Breast epithelium (tissue), 4 donors: ENCODE measurements at places on chromosomes 1 and 21.

- DNase-seq: peak; percentile 47
- H3K27me3 ChIP-seq: no peaks in the 10 kb centered on the region
- peak within 1 kb of the TSS; percentile 83 for H3K27ac ChIP-seq
- no peaks in the 10 kb centered on the region for H3K36me3 ChIP-seq
Observed at GRCh38 chr1:236064674-236065508, at the start of gene NID1. Gene NID1, minus strand, starts transcription at chr1:236065090. Its CDS starts 11 bp downstream, at chr1:236065079.

- H3K4me1 ChIP-seq: no peaks in the 10 kb centered on the region
- no peak overlapping the region for H3K27ac ChIP-seq
- DNase-seq: no peak
- H3K4me3 ChIP-seq: no peak overlapping the region
Observed at GRCh38 chr1:23930270-23930669, 17.1 kb upstream of the CNR2 start.

- no peaks in the 10 kb centered on the region for H3K4me1 ChIP-seq
- DNase-seq: no peak
- H3K27ac ChIP-seq: no peak overlapping the region
- no peaks in the 10 kb centered on the region for H3K27me3 ChIP-seq
- no peak overlapping the region for H3K4me3 ChIP-seq
Observed at GRCh38 chr21:45837936-45838335, 143.6 kb upstream of the COL6A1 start.

GRCh38 chr1:32142446-32143301 lies 34.8 kb downstream of the KPNA6 start:
- H3K27me3 ChIP-seq: no peaks in the 10 kb centered on the region
- H3K36me3 ChIP-seq: no peaks in the 10 kb centered on the region
- peak; percentile 64 for DNase-seq
- peak overlapping the region; percentile 80 for H3K27ac ChIP-seq
- H3K4me3 ChIP-seq: no peak overlapping the region

DNA sequence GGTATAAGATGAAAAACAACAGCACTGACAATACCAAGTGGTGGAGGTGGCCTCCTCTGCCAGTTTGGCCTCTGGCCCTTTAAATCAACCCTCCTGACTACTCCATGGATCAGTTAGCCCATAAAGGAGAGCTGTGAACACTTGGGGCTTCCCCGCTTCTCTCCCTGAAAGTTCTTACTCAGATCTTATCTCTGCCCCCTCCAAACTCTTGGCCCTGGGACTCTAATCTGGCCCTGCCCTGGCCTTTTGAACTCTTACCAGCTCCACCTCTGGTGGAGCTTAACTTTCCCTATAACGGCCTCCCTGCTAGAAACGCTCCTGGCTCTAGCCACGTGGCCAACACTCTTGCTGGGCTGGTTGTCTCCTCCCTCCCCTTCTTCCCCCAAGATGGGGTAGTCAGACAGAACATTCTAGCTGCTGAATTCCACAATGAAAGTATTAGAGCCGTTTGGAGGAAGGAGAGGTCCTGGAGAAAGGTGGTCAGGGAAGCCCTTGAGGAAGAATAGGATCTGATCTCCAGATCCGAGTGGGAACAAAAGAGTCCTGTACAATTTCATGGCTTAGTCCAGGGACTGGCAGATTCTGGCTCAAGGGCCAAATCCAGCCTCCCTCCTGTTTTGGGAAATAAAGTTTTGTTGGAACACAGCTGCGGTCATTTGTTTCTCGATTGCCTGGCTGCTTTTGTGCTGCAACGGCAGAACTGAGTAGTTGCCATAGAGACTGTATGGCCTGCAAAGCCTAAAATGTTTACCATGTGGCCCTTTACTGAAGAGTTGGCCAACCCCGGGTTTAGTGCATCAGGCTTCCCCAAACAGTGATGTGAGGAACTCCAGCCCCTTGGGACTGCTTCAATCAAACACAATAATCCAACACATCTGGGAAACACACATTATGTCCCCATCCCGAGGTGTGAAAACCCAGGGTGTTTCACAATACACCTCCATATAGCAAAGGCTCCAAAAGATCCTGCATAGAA lies 9.5 kb upstream of the PIGR start:
- H3K4me1 ChIP-seq: no peaks in the 10 kb centered on the region
- no peaks in the 10 kb centered on the region for H3K36me3 ChIP-seq
- DNase-seq: no peak
- no peak overlapping the region for H3K4me3 ChIP-seq
- H3K27ac ChIP-seq: peak overlapping the region; percentile 75

GRCh38 chr21:35810431-35810970 lies 249.8 kb downstream of the SETD4 start:
- no peaks in the 10 kb centered on the region for H3K36me3 ChIP-seq
- no peak overlapping the region for H3K4me3 ChIP-seq
- H3K27me3 ChIP-seq: no peaks in the 10 kb centered on the region
- peaks cover 5% of the 10 kb centered on the region for H3K4me1 ChIP-seq
- no peak for DNase-seq
- H3K27ac ChIP-seq: no peak overlapping the region

DNA sequence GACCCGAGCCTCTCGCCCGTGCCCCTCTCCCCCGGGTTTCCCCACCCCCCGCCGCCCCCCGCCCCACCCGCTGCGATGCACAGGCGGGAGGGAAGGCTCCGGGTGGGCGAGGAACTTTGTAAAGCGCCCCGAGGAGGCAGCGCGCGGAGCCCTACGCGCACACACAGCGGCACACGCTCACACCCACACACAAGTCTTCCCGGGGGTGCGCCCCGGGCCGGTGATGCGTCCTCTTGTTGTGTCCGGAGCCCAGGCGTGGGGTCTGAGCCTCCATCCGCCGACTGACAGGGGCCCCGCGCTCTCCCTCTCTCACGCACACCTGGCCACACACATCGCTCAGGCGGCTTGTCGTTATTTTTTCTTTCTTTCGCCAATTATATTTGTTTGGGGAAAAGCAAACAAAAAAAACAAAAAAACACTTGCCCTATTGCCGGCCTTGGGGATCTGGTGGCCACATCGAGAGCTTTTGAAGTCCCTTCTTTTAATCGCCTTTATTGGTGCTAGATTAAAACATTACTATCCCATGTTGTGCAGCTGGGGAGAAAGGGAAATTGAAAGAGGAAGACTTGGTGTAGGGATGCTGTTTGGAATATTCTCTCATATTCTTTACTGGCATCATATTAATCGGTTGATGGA lies 770 bp downstream of the NTNG1 start:
- H3K4me3 ChIP-seq: peak overlapping the region; percentile 80
- peaks cover 5% of the 10 kb centered on the region for H3K4me1 ChIP-seq
- no peak overlapping the region for H3K27ac ChIP-seq
- no peaks in the 10 kb centered on the region for H3K36me3 ChIP-seq
- H3K27me3 ChIP-seq: peaks cover 16% of the 10 kb centered on the region

DNA sequence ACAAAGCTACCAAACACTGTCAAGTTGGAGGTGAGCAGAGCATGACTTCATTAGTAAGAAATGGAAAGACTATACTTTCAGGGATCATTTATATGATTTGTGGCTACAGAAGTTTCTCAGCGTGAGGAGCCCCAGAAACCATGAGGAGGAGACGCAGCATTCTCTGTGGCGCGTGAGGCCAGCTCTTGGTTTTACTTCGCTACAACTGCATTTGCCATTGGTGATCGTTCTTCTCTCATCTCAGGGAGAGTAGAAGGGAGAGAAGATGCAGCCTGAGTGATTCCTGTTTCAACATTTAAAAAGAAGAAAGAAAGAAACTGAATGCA lies 94.5 kb upstream of the ATP1A1 start:
- H3K27ac ChIP-seq: no peak overlapping the region
- H3K4me1 ChIP-seq: no peaks in the 10 kb centered on the region
- DNase-seq: no peak
- no peaks in the 10 kb centered on the region for H3K36me3 ChIP-seq
- H3K27me3 ChIP-seq: no peaks in the 10 kb centered on the region

GRCh38 chr1:101723415-101723814 lies 273.3 kb downstream of the OLFM3 start:
- DNase-seq: no peak
- H3K27me3 ChIP-seq: no peaks in the 10 kb centered on the region

GRCh38 chr1:62426237-62426636 lies 10.6 kb upstream of the USP1 start:
- no peaks in the 10 kb centered on the region for H3K36me3 ChIP-seq
- no peak overlapping the region for H3K4me3 ChIP-seq
- peak; percentile 50 for DNase-seq

- H3K27me3 ChIP-seq: no peaks in the 10 kb centered on the region
- no peaks in the 10 kb centered on the region for H3K36me3 ChIP-seq
Observed at GRCh38 chr21:21246007-21246406, 247.8 kb downstream of the NCAM2 start.

- no peaks in the 10 kb centered on the region for H3K36me3 ChIP-seq
- no peak for DNase-seq
- H3K4me3 ChIP-seq: no peak overlapping the region
- no peak overlapping the region for H3K27ac ChIP-seq
- H3K27me3 ChIP-seq: no peaks in the 10 kb centered on the region
Observed at GRCh38 chr1:205073511-205073910, 10.7 kb downstream of the TMEM81 start.

GRCh38 chr1:212512816-212513559 lies 80.3 kb downstream of the NENF start:
- DNase-seq: no peak
- no peaks in the 10 kb centered on the region for H3K27me3 ChIP-seq
- no peaks in the 10 kb centered on the region for H3K4me1 ChIP-seq

- H3K27me3 ChIP-seq: no peaks in the 10 kb centered on the region
- DNase-seq: no peak
- peaks cover 7% of the 10 kb centered on the region for H3K4me1 ChIP-seq
- H3K36me3 ChIP-seq: no peaks in the 10 kb centered on the region
- H3K4me3 ChIP-seq: no peak overlapping the region
Observed at GRCh38 chr1:64495878-64496277, 25.9 kb downstream of the CACHD1 start.
